Stimulated activated CD4-positive, alpha-beta T cell treated with anti-CD3 and anti-CD28 coated beads, Interleukin-4, amount 100 ng/mL, for 24 hours (primary cell): ENCODE measurements at places on chromosomes 2 and 18.
A peak's percentile ranks its signal among the peaks of the same experiment; 100 is the strongest.

- no peak for DNase-seq
Measured at GRCh38 chr2:867296-867695, 83.4 kb upstream of the SNTG2 start.

GRCh38 chr2:72745679-72746368, 80.0 kb downstream of the EXOC6B start:
- DNase-seq = no peak

DNA sequence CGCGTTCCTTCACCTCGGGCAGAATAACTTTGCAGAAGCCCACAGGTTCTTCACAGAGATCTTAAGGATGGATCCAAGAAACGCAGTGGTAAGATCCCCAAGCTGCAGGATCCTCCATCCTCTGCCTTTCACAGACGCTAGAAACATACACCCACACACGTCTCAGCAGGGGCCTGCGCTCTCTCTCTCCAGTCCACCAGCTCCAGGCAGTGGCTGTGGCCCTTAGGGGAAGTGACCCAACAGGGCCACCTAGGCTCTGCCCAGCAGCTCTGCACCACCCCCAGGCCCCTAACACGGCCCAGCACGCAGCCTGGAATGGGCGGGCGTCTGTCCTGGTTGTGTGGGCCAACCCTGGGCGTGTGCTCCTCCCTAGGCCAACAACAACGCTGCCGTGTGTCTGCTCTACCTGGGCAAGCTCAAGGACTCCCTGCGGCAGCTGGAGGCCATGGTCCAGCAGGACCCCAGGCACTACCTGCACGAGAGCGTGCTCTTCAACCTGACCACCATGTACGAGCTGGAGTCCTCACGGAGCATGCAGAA, 40.4 kb downstream of the ADI1 start:
- DNase-seq = no peak

- no peak for DNase-seq
Measured at GRCh38 chr2:203240491-203240890, 1.7 kb downstream of the CYP20A1 start.

DNA sequence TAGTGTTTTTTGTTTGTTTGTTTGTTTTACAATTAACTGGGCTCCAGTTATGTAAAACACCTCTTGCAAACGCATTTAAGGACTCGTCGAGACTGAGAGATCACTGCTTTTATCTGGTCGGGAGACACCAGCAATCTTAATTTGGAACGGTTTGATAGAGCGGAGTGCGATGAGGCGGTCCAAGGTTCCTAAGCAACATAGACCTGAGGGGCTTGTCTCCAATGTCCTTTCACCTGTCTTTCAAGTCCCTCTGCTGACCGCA, 729 bp upstream of the SELENOI start:
- DNase-seq = no peak

DNA sequence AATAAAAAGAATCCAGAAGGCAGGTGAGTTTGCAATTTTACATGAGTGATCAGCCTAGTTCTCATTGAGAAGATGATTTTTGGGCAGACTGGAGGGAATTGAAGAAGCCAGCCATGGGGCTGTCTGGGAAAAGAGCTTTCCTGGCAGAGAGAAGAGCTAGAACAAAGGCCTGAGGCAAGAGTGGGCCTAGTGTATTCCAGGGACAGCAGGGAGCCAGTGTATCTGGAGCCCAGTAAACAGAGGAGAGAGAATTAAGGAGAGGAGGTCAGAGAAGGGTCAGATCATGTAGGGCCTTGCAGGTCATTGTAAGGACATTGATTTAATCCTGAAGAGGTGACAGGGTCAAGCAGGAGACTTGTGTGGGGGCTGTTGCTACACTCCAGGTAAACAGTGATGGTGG, 195.8 kb downstream of the SATB2 start:
- DNase-seq = no peak

GRCh38 chr2:85678794-85679672, 11.0 kb upstream of the SFTPB start:
- DNase-seq = peak; percentile 79

GRCh38 chr2:11520092-11520693, 13.7 kb upstream of the GREB1 start:
- DNase-seq = no peak

- DNase-seq = no peak
Measured at GRCh38 chr2:131044075-131044756, 49.0 kb downstream of the FAM168B start.

- no peak for DNase-seq
Measured at GRCh38 chr2:85017411-85018048, 46.6 kb downstream of the KCMF1 start.

DNA sequence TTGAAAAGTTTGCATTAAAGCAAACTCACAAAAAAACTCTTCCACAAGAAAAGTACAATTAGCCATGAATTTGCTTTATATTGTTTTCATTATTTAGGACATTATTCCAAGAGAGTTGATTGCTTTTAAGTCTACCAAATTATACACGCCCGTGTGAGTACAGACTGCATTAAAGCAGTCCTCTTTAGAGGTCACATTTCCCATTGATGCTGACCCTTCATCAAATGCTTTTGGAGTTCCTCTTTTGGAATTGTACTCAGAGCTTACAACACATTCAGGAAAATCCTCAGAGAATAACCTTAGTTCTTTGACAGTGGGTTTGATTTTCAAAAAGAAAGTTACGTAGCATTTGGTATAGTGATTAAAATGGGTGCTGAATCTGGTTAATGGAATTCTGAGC, 256.1 kb downstream of the CDH2 start:
- DNase-seq = no peak

- DNase-seq = peak; percentile 11
Measured at GRCh38 chr18:26089293-26090129, 902 bp downstream of the SS18 start.

- no peak for DNase-seq
Measured at GRCh38 chr2:206921529-206921928, 17.8 kb upstream of the CPO start.

- no peak for DNase-seq
Measured at GRCh38 chr2:8974016-8974415, 29.5 kb downstream of the MBOAT2 start.
